ENCODE measurements at places on chromosomes 5 and 9. TPM values are rescaled to one million over a fixed set of nuclear protein-coding genes. Genes with fewer than 3 reads are reported as not detected.

IL9 gene
- total RNA-seq = not detected

DNA sequence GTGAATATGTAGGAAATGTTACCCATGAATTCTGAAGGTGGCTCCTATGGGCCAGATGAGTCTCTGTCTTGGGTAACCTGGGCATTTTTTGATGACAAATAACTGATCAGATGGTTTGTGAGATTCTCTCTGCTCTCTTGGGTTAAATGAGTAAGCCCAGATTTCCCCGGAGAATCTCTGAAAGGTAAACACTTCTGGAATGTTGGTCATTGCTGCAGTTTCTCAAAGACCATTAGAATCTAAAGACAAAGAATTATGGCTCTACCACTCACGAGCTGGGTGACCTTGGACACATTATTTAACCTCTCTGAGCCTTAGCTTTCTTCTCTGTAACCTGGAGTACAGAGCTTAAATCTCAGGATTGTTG, 191.2 kb downstream of the DAB2IP start:
- H3K36me3 ChIP-seq = no peaks in the 10 kb centered on the region
- H3K4me3 ChIP-seq = no peak overlapping the region
- no peak for DNase-seq

- H3K36me3 ChIP-seq = no peaks in the 10 kb centered on the region
- no peak overlapping the region for H3K27ac ChIP-seq
- peaks cover 7% of the 10 kb centered on the region for H3K4me1 ChIP-seq
- no peak overlapping the region for H3K4me3 ChIP-seq
Measured at GRCh38 chr5:148729182-148729581, 74.9 kb upstream of the HTR4 start.

- peaks cover 9% of the 10 kb centered on the region for H3K4me1 ChIP-seq
- no peak overlapping the region for H3K27ac ChIP-seq
- H3K36me3 ChIP-seq = no peaks in the 10 kb centered on the region
- no peak overlapping the region for H3K4me3 ChIP-seq
Measured at GRCh38 chr5:180521101-180521500, 26.9 kb downstream of the CNOT6 start.

ARID3C gene
- not detected for total RNA-seq

GRCh38 chr9:95411054-95411892, 93.8 kb upstream of the FANCC start:
- H3K4me3 ChIP-seq = no peak overlapping the region
- H3K27ac ChIP-seq = no peak overlapping the region
- no peaks in the 10 kb centered on the region for H3K36me3 ChIP-seq
- H3K27me3 ChIP-seq = no peaks in the 10 kb centered on the region
- no peak for DNase-seq
- peaks cover 7% of the 10 kb centered on the region for H3K4me1 ChIP-seq

- H3K36me3 ChIP-seq = peaks cover 43% of the 10 kb centered on the region
- H3K4me3 ChIP-seq = peak within 1 kb of the TSS; percentile 65
- H3K27ac ChIP-seq = peak within 1 kb of the TSS; percentile 82
- peaks cover 30% of the 10 kb centered on the region for H3K4me1 ChIP-seq
Measured at GRCh38 chr9:34611811-34612787, at the start of gene RPP25L. TSS of gene RPP25L (minus strand) at chr9:34612097. CDS start at chr9:34611296, 801 bp downstream.

DNA sequence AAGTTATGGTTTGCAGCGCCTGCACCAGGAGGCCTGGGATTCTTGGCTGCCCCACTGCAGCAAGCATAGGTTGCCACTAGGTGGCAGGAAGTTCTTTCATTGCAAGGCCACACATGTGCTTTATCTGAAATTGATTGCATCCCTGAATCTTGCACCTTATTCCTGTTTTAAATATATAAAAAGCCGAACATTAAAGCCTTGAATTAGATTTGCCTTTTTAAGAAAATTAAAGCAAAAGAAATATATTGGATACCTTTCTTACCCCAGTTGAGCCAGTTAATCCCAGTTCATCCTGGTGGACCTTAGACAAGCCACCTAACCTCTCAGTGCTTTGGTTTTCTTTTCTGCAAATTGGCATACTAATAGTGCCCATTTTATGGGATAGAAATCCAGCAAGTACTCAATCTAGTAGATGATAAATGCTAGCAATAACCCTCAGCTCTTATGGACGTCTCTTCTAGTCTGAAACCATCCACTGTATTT, 6.3 kb upstream of the TRMT10B start:
- H3K27me3 ChIP-seq = no peaks in the 10 kb centered on the region
- no peaks in the 10 kb centered on the region for H3K36me3 ChIP-seq
- no peak overlapping the region for H3K27ac ChIP-seq

GRCh38 chr5:139549162-139549894, 11.8 kb upstream of the UBE2D2 start:
- H3K4me3 ChIP-seq = no peak overlapping the region
- H3K36me3 ChIP-seq = no peaks in the 10 kb centered on the region
- no peak overlapping the region for H3K27ac ChIP-seq
- DNase-seq = no peak
- no peaks in the 10 kb centered on the region for H3K4me1 ChIP-seq

PCDHGA10 gene
- total RNA-seq = 5.3 TPM

All from stomach (tissue), 19 donors.